ENCODE measurements at places on chromosomes 5 and 9.

DNA sequence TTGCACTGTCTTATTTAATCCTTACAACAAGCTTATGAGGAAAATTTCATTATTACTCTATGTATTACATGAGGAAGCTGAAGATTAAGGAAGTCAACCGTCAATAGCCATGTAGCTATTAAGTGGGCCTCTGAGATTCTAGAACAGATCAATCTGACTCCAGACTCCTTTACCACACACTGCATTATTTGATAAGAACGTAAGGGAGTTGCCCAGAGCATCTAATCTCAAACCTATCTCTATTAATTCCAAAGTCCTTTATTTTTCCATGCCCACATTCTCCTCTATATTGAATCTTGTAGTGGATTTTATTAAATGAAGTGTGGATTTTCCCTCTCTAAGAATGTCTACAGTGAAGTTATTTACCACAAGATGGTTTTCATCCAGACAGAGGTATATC is 118.2 kb upstream of the MTAP start:
- DNase-seq = no peak

DNA sequence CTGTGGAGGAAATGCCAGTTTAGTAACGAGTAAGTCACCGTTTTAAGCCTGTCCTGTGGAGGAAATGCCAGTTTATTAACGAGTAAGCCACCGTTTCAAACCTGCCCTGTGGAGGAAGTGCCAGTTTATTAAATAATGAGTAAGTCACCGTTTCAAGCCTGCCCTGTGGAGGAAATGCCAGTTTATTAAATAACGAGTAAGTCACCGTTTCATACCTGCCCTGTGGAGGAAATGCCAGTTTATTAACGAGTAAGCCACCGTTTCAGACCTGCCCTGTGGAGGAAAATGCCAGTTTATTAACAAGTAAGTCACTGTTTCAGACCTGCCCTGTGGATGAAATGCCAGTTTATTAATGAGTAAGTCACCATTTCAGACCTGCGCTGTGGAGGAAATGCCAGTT is 18.9 kb upstream of the PDCD6 start:
- DNase-seq = no peak

DNA sequence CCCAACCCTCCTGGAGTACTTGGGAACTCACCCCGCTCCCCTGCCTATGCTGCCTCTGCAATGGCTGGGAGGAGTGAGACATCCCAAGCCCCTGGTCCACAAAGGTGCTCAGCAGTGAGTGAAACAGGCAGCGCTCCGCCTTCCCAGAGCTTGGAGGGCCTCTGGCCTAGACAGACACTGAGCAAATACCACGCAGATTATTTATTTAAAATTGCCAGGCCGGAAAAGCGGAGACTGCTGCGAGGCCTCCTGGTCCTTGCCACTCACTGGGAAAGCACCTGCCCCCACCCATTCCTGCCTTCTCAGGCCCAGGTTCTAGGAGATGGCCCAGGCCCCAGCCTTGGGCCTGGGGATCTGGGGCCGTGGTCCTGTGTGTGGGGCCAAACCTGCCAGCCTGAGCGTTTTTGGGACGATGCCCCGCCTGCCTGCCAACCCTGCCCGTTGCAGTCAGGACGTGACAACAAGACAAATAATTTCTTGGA is 17.4 kb downstream of the FGF18 start:
- no peak for DNase-seq

DNA sequence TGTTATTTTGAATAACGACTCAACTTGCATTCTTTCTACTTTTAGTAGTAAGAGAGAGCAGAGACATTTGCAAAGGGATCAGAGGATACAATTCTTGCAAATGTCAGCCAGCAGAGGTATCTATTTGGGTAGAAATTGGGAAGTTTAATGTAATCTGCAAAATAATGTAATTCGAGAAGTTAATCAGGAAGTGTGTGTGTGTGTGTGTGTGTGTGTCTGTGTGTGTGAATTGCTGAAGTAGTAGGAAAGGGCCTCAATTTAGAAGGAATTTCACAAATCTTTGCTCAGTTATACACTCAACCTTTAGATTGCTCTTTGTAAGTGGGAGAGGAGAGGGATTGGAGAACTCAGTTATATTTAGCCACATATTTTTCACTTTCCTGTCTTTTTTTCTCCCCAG is 11.0 kb upstream of the IFNA1 start:
- no peak for DNase-seq

DNA sequence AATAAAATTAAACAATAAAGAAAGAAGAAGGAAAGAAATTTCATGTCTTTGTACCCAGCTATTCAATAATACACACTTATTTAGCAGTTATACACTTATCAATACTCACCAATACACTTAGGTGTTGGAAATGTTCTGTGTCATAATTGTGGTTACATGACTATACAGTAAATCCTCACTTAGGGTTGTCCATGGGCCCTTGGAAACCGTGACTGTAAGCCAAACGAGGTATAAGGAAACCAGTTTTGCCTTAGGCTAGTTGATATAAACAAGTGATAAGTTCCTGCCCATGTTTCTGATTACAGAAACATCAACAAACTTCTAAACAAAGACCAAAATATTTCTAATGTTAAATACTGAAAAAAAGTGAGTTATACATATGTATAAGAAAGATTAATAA is 10.0 kb upstream of the SLCO4C1 start:
- no peak for DNase-seq

DNA sequence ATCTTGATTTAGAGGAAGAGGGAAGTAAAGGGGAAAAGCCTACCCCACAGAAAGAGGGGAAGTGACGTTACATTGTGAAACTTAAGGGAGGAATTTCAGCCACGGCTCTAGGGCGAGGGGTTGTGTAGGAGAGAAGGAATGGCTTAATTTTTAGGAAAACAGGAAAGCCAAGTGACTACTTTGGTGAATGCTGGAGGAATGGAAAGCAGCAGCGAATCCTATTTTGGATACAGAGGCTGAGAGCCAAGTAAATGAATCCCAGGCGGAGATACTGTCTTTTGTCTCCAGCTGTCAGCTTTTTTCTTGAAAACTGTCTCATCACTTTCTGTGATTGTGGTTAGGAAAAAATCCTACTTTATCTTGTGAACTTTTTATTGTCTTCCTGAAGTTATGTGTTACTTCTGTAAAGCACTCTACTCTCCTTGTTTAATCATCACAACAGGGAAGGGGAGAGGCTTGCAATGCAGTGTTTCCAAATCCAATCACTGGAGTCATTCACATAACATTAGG is 188.4 kb downstream of the TSSK1B start:
- no peak for DNase-seq

DNA sequence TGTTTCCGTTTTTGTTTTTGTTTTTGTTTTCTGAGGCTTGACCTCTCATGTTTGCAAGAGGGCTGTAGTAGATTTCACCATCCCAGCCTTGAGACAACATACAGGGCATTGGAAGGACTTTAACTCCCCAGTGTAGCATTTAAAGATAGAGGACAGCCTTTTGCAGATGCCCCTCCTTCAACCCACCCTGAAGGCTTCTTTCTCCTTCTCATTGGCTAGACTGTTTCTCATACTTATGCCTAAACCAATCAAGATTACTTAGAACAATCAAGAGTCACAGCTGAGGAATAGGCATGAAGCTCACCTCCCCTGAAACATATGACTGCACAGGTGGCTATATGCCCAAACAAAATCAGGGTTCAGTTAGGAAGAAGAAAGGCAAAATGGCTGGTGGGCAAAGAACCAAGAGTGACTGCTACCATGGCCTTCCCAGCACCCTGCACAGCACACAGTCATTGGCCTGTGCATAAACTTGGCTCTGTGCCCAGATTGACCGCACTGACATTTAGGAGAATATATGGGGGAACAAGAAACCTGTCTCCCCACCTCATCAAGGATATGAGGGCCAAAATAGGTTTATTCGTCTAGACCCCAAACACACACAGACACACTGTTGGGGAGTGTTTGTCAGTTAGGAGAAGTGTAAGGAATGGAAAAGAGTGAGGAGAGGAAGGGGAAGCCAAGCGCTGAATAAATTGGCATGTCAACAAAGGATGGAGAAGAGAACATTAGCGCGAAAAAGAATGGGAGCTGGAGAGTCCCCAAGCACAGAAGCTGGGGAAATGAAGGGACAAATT is 137.3 kb upstream of the RANBP3L start:
- DNase-seq = no peak

GRCh38 chr5:7207979-7208378 is 188.0 kb upstream of the ADCY2 start:
- DNase-seq = no peak

DNA sequence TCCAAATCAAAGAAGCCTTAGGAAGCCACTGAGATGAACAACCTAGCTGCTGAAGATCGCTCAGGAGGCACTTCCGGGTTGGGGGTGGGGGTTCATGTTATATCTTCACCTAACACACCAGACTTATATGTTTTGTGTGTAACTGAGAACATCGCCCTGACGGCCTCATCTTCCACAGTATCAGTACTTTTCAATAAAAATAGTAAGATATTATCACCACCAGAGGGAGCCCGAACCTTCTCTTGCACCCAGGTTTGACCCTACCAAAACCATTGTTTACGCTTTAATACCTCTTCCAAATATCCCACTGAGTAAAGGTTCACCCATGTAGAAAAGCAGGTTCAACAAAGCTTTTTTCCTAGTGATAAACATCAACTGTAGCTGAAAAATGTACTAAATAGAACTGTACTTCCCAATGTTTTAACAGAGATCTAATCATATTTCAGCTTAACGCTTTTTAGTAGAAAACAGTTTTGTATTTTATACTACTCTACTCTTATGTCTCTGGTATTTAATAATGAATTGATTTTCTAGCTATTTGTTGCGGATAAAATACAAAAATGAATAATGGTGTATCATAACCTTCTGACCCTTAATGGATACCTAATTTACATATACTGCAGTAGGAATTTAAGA is 244.0 kb downstream of the EPB41L4A start:
- DNase-seq = no peak

DNA sequence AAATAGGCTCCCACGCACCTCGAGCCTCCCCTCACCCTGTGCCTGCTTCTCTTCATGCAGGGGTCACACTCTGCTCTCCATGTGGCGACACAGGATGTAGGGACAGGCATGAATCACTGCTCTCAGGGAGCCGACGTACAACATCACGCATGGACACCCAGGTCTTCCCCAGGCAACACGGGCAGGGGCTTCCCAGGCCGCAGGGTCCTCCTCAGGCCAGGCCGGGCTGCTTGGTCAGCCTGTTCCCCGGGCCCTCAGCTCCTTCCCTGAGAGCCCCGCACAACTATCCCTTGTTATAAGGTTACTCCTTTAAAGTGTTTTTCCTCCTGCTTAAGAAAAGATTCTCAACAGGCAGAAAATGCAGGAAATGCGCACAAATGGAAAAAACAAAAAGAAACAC is 1.1 kb downstream of the SLC6A18 start:
- no peak for DNase-seq

- no peak for DNase-seq
These were observed 118.8 kb downstream of the CDC42SE2 start for GRCh38 chr5:131382407-131383395.

- DNase-seq = peak; percentile 88
These were observed 71.9 kb downstream of the MAP1B start for GRCh38 chr5:72179028-72179815.

GRCh38 chr5:175107028-175107588 is 336.9 kb downstream of the DRD1 start:
- DNase-seq = no peak

GRCh38 chr5:174101195-174101730 is 55.8 kb downstream of the NSG2 start:
- DNase-seq = no peak

GRCh38 chr9:34644766-34645314 is 1.6 kb upstream of the GALT start:
- no peak for DNase-seq

DNA sequence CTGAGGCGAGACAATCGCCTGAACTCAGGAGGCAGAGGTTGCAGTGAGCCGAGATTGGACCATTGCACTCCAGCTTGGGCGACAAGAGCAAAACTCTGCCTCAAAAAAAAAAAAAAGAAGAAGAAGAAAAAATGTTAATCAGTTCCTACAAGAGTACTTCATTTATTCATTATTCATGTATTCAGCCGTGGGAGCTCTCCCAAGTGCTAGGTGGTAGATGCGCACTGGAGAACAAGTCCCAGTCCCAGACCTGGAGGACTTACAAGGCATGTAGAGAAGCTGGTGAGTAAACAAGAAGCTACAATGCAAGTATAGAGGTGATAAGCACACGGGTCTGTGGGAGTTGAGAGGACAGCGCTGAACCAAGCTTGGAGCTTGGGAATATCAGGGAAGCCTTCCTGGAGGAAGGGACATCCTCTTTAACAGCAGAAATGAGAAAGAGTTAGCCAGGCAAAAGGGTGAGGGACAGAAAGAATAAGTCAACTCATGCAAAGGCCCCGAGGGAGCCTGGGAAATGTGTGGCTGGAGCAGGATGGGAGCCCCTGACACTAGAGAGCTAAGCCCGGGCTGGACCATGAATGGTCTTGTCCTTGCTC is 17.4 kb upstream of the AQP7 start:
- no peak for DNase-seq

GRCh38 chr5:138666226-138666742 is 86.9 kb upstream of the CTNNA1 start:
- DNase-seq = no peak

- no peak for DNase-seq
These were observed 62.8 kb upstream of the VCAN start for GRCh38 chr5:83408719-83409118.

GRCh38 chr9:116990592-116990991 is 303.5 kb downstream of the TRIM32 start:
- no peak for DNase-seq

GRCh38 chr5:39187831-39188731 is 31.3 kb downstream of the FYB1 start:
- no peak for DNase-seq

DNA sequence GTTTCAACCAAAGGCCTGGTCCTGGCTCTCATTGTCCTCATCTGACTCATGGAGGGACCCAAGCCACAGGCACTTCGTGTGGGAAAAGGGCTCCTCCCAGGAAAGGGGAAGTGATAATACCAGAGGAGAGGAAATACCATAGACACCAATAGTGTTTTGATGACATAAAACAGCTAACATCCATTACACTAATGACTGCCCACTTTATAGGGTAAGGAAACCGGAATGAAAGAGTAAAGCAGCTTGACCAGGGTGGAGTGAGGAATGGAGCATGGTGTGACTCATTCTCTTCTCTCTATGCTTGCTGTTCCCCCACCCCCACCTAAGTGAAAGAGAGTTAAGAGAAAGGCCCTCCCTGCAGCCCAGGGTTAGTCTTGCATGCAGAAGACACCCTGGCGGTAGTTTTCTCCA is 67.4 kb upstream of the HRH2 start:
- DNase-seq = no peak

- DNase-seq = no peak
These were observed 93.8 kb downstream of the GABBR2 start for GRCh38 chr9:98614941-98615340.

GRCh38 chr5:36728697-36729543 is 122.5 kb downstream of the SLC1A3 start:
- DNase-seq = no peak

- peak; percentile 92 for DNase-seq
These were observed 41.1 kb downstream of the GALNT12 start for GRCh38 chr9:98848450-98849149.

DNA sequence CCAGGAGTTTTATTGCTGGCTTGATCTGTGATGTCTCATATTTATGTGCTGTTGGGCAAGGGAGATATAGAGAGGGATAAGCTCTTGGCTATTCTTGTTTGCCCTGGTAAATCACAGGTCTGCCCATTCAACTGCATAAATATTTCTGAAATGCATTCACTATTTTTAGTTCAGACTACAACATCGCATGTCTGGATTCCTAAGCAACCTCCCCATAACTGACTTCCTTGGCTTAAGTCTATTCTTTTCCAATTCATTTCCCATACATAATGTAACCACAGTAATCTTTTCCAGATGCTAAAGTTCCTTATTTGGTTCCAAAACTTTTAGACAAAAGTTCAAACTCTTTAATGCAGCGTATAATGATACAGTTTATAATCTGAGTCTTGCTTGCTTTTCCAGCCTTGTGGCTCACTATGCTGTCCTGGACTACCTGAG is 321.4 kb upstream of the ACTBL2 start:
- no peak for DNase-seq
